ENCODE measurements at places on chromosomes 7 and 10.

DNA sequence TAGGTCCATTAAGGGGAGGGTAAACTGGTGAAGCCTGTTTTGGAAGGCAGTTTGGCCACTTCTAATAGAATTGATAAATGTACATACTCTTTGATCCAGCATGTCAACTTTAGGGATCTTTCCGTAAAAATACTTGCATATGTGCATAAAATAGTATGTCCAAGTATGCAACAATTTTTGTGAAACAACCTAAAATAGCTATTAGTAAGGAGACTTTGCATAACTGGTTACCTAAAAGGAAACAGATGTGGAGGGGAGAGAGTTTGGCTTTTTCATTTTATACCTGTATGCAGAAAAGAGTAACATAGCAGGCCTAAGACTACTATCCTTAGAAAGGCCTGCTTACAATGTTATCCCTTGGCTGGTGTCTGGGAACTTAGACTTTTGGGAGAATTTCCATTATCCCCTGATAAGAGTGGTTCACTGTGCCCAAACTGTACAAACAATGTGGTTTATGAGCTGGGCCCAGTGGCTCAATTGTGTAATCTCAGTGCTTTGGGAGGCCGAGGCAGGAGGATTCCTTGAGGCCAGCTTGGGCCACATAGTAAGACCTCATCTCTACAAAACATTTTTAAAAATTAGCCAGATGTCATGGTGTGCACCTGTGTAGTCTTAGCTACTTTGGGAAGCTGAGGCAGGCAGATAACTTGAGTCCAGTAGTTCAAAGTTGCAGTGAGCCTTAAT lies 21.3 kb downstream of the PTPN12 start:
- DNase-seq = no peak

GRCh38 chr10:103171278-103171677 lies 21.8 kb downstream of the NT5C2 start:
- no peak for DNase-seq

DNA sequence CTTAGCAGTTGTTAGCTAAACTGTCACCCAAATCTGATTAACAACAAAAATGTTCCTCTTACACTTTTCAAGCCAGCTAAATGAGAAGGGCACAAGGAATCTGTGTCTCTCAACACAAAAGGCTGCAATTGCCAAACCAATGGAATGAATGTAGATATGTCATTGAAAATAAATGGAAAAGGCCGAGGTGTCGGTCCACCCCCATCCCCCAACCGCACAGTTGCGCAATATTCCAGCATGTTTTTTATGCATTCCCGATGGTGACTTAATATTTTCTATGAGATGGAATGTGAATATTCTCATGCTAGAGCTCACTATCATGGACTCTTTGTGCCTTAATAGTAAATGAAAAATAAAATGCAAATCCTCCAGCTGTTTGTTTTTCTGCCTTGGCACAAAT lies 181.6 kb upstream of the LRGUK start:
- no peak for DNase-seq

GRCh38 chr7:98830972-98831548 lies 38.8 kb downstream of the TMEM130 start:
- no peak for DNase-seq

GRCh38 chr7:17133977-17134376 lies 164.5 kb upstream of the AHR start:
- DNase-seq = no peak

GRCh38 chr7:23662124-23662983 lies 17.6 kb upstream of the FAM221A start:
- no peak for DNase-seq

DNA sequence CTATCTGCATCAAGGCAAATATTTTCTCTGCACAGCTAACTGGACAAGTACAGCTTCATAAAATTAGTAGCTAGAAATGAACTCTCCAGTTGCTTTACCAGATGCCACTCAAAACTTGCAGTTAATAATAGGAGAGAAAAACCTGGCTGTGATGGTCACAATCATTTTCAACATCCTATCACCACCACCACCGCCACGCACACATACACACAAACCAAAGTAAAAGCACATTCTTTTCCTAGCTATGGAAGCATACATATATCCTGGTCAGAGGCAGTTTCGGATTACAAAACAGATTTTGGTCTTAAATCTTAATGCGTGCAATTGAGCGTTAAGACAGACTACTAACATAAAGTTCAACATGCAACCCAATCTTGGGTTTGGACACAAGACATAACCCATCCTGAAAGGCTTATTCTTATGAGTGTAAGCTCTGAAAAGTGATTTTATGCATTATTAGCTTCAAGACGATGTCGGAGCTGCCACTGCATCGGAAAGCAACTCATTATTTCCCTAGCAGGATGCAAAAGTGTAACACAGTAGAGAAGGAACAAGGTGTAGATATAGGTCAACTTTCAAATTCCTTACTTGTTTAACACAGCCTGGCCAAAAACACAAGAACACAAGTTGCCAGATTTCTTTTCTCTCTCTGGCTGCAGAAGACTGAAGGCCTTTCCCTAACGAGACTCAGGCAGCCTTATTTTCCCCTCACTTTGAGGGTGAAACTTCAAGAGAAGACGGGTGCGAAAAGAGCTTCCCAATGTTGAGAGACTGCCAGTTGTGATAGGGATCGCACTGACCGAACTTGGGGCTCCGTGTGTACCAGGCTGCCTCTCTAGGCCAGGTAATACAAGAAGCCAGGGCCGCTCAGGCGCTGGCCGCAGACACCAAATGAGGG lies 1.2 kb downstream of the CACUL1 start:
- no peak for DNase-seq

- DNase-seq = no peak
Observed at GRCh38 chr7:134997214-134997885, 11.0 kb downstream of the AGBL3 start.

GRCh38 chr7:1902231-1902855 lies 232.3 kb downstream of the ELFN1 start:
- DNase-seq = no peak

GRCh38 chr7:140060788-140061606 lies 1.8 kb downstream of the PARP12 start:
- DNase-seq = no peak

DNA sequence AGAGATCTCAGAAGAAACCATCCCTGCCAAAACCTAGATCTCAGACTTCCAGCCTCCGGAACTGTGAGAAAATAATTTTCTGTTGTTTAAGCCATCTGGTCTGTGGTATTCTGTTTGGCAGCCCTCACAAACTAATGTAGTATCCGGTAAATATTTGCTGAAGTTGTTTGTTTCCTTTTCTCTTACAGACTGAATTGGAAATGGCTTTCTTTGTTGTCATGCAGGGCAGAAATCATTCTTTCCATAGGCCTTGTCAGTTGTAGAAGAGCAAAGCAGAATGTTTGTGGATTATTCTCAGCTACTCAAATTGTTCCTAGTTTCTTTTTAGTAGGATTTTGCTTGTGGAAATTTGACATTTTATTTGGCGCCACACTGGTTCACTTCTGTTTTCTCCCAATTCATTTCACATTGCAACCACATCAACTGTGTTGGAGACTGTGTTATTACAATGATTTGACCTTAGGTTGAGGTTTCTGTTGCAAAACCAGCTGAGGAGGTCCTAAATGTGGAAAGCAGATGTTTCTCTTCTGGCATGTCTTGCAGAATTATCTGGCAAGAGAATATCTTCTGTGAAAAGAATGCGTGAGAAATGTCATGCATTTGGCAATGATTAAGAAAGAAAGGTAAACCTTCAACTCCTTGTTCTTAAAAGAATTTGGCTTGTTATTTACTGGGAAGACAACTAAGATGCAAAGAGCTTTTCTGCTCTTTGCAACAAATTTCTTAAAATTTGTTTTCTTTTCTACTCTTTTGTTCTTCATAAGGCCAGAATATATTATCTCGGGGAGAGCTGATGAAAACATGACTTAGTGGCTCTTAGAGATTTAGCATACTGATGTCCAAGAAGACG lies 25.8 kb downstream of the ACTA2 start:
- no peak for DNase-seq

GRCh38 chr10:116043861-116044260 lies 229.1 kb downstream of the GFRA1 start:
- no peak for DNase-seq

DNA sequence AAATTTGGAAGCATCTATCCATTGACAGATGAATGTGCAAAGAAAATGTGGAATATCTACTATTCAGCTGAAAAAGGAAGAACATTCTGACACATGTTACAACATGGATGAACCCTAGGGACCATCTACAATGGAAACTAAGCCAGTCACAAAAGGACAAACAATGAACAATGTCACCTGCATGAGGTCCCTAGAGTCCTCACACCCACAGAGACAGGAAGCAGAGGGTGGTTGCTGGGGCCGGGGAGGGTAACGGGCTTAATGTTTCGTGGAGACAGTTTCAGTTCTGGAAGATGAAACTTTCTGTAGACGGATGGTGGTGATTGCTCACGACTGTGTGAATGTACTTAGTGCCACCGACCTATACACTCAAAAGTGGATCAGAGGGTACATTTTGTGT lies 282.9 kb downstream of the ADARB2 start:
- no peak for DNase-seq

GRCh38 chr7:151017953-151018420 lies 6.3 kb downstream of the ATG9B start:
- DNase-seq = peak; percentile 78

- no peak for DNase-seq
Observed at GRCh38 chr10:43203448-43204041, 63.3 kb downstream of the RASGEF1A start.

- DNase-seq = no peak
Observed at GRCh38 chr7:32357535-32358277, 132.5 kb downstream of the LSM5 start.

DNA sequence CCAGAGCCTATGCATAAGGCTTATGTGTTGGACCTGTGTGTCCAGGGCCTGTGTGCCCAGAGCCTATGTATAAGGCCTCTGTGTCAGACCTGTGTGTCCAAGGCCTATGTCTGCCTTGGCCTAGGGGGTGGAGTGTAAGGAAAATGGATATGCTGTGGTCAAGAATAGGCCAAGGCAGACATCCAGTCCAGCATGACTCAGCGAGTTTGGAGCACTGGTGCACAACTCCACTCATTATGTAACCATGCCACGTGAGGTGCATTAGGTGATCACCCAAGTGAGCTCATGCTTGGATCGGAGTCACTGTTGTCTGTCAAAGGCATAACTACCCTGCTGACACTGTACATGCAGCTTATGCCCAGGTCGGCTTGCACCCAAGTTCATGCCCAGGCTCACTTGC lies 238.9 kb downstream of the CACNA2D1 start:
- DNase-seq = no peak

GRCh38 chr7:101896316-101896715 lies 78.9 kb downstream of the CUX1 start:
- no peak for DNase-seq

DNA sequence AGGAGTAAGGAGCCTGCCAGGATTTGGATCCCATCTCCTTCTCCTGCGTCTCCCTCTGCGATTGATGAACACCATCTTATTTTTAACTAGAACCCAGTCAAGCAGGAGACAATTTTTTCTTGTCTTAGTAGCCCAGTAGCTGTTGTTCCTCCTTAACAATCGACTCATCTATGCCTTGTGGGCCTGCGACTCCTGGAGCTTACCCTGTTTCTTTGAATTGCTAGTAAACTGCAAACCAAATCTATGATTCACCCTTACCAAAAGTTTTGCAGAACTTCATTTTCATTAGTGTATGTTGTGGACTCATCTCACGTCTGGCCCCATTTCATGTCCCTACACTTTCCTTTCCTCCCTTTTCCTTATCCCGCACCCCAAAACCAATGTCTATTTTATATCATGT lies 37.7 kb downstream of the TRIL start:
- no peak for DNase-seq

GRCh38 chr7:70439651-70440050 lies 692.3 kb upstream of the GALNT17 start:
- DNase-seq = no peak

DNA sequence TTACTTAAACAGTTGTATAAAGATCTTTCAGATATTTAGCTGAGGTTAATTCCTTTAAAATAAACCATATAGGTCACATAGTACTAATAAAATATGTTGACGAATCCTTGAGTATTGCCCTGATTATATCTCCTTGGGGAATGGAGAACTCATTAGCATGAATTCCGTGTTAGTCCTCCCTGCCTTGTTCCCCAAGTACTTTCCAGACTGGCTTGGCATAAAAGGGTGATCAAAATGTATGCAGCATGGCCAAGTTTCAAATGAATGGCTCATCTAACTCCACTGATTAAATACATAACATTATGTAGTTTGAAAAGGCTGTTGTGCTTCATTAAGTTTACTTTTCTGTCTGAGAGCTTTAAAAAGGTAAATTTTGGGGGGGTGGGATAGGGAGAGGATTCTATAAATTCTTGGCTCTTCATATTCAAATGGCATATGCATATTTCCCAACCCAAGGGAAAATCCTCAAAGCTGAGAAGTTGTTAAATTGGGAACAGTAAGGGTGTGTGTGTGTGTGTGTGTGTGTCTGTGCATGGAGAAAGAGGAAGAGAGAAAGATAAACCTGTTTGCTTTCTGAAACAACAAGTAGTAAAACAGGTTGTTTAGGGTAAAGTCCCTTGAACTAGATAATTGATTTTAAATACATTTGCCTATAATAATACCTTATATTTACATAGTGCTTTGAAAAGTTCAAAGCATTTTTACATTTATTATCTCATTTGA lies 4.8 kb upstream of the ADD3 start:
- DNase-seq = no peak

DNA sequence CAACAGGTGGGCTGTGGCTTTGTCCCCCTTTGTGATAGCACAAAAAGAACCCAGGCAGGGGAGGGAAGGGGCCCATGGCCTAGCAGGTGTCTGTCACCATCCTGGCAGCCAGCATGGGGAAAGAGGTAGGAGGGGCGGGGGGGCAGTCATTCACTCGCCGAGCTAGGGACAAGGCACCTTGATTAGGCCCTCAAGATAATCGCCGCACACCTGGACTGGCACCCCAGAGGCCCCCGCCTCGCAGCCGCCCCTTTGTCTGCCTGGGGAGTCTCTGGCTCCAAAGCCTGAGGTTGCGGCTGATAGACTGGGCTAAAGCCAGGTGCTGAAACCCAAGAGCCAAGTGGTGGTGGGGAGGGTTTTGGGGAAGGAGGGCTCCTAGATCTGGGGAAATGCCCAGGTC lies 151.2 kb upstream of the PCBD1 start:
- DNase-seq = no peak

GRCh38 chr7:45703373-45703821 lies 129.2 kb downstream of the ADCY1 start:
- DNase-seq = no peak

Data from stimulated activated CD4-positive, alpha-beta T cell treated with anti-CD3 and anti-CD28 coated beads, Interleukin-12 subunit alpha, Interleukin-12 subunit beta, amount 100 ng/mL, for 24 hours (primary cell).